ENCODE measurements at places on chromosomes 1 and 21.
A peak's percentile ranks its signal among the peaks of the same experiment; 100 is the strongest.

DNA sequence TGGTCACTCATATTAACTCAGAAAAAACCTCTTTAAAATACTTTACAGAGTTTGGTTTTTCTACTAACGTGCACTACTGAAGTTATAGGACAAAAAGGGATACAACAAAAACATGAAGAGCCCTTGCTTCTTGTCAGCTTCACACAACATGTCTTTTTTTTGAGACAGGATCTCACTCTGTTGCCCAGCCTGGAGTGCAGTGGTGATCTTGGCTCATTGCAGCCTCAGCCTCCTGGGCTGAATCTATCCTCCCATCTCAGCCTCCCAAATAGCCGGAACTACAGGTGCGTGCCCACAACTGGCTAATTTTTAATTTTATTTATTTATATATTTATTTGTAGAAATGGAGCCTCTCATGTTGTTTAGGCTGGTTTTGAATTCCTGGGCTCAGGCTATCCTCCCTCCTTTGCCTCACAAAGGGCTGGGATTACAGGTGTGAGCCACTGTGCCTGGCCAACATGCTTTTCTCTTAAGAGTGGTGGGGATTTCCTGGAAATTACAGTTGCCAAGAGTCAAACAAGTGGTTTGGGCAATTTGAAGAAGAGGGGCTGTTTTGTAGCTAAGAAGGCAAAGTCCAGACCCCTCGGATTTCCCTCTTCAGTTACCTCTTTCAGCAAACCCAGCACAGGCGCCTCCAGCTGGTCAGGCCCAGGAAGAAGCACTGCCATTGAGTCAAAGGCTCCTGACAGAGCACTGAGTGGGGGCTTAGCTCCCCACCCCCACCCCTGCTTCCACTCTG is 6.4 kb upstream of the SMPDL3B start:
- no peak for DNase-seq
- H3K27ac ChIP-seq: no peak overlapping the region
- H3K36me3 ChIP-seq: no peaks in the 10 kb centered on the region
- no peak overlapping the region for H3K4me3 ChIP-seq
- H3K4me1 ChIP-seq: no peaks in the 10 kb centered on the region

GRCh38 chr1:91572044-91572443 is 71.4 kb downstream of the CDC7 start:
- no peaks in the 10 kb centered on the region for H3K36me3 ChIP-seq
- H3K4me3 ChIP-seq: no peak overlapping the region
- DNase-seq: no peak
- no peak overlapping the region for H3K27ac ChIP-seq

DNA sequence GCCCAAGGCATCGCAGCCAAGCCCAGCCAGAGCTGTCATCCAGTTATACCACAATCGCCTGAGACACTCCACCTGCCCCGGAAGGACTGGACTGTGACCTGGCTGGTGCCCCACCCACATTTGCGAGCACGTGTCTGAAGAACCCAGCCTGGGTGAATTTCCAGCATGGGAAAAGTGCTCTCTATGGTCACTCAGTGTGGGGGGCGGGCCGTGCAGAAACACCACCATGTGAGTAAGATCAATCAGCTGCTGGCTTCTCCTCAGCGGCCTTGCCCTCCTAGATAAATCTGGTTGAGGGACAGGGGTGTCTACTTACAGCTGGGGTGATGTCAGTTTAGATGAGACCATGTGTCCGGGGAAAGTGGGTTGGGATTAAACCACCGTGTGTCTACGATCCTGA is 44.8 kb downstream of the URB1 start:
- peak; percentile 53 for DNase-seq
- H3K36me3 ChIP-seq: peaks cover 18% of the 10 kb centered on the region
- H3K27ac ChIP-seq: no peak overlapping the region
- H3K4me3 ChIP-seq: no peak overlapping the region
- H3K27me3 ChIP-seq: no peaks in the 10 kb centered on the region
- no peaks in the 10 kb centered on the region for H3K4me1 ChIP-seq

- no peaks in the 10 kb centered on the region for H3K4me1 ChIP-seq
- H3K27me3 ChIP-seq: no peaks in the 10 kb centered on the region
- no peaks in the 10 kb centered on the region for H3K36me3 ChIP-seq
- H3K4me3 ChIP-seq: no peak overlapping the region
These were observed 127.2 kb downstream of the PTPRU start for GRCh38 chr1:29363536-29363935.

DNA sequence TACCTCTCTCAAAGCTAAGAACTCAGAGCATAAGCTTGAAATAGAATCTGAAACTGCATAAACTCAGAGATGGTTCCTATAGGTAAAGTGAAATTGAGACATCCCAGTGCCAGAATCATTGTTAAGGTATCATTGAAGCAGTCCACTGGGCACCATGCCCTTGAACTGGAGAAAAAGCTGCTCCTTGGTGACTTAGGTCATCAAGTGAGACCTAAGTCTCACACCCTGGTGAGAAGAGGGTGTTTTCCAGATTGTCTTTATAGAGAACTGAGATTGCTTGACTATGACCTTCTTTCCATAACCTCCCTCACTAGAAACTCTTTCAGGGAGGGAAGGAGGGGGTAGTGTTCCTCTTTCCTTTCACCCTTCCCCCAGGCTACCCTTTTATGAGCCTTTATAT is 9.4 kb upstream of the ATP6V1G3 start:
- no peak overlapping the region for H3K27ac ChIP-seq
- H3K36me3 ChIP-seq: no peaks in the 10 kb centered on the region
- H3K4me1 ChIP-seq: no peaks in the 10 kb centered on the region
- no peak overlapping the region for H3K4me3 ChIP-seq
